ENCODE measurements at places on chromosomes 3 and 15.

DNA sequence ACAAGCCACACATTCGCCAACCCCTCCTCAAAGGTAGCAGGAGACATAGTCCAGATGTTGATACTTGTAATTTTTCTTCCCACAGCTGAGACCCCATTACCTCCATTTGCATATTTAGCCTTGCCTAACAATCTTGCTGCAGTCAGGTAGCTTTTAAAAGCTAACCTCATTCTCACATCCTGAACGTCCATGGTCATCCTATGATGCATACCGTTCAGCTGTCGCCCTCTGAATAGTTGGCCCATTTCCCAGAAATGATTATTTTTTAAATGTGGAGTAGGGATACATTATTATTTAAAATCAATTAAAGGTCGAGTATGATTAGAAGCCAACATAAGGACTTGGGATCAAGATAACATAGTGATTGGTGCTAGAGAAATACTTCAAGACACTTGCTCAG is 165.0 kb downstream of the MEX3B start:
- no peak for DNase-seq

GRCh38 chr3:55525436-55525835 is 38.3 kb upstream of the WNT5A start:
- no peak for DNase-seq

DNA sequence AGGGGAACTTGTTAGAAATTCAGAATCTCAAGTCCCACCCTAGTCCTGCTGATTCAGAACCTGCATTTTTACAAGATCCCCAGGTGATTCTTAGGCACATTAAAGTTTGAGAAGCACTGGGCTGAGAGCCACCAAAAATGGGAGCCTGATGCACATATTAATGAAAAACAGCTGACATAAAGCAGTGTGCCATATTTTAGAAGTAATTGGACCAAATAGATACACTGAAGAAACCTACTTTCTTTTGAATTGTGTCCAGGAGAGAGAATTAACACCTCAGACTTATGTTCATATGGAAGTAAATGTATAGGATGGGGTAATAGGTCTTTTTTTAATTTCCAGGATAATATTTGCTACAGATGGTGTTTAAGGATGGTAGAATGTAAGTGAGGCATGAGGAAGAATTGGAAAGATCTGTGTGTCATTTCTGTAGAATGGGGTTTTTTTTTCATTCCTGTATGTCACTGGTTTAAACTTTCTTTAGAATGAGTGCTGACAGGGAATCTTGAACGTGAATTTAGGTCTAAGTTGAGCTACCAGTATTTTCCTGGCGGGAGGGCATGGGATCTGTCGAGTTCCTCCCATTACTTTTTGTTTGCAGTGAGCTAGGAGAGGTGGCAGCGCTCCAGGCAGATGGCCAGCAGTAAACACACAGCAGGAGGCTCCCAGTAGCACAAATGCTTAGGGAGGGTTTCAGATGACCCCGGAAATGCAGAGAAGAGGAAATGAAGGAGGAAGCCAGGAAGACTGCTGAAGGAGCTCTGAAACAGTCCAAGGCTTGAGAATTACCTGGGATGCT is 185.6 kb downstream of the PLCL2 start:
- no peak for DNase-seq

DNA sequence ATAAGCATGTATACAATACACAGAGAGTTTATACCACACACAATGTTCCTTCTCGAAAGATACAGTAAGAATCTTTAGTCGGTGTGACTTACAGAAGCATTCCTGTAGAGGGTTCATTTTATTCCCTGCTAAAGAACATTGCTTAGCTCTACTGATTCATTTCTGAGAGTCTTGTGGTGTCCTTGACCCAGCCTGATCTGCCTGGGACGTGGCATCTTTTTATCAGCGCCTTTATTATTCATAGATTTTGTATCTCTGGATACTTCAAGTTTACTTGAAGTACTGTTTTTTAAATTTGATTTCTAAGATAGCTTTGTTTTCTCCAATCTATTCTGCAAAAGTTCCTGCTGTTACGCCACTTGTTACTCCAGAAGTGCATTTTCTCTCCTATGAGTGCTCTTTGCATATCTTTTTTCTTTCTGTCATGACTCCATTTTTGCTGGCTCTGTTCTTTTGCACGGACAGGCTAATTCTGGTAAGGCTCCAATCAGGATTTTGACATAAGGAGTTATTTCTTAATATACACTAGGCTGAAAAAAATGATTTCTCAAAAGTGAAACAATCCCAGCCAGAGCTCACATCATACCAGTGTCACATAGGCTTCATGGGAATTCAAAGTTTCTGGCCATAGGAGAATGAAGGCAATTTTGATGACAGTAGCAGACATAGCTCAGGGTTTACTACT is 114.5 kb upstream of the TNIK start:
- DNase-seq: no peak

DNA sequence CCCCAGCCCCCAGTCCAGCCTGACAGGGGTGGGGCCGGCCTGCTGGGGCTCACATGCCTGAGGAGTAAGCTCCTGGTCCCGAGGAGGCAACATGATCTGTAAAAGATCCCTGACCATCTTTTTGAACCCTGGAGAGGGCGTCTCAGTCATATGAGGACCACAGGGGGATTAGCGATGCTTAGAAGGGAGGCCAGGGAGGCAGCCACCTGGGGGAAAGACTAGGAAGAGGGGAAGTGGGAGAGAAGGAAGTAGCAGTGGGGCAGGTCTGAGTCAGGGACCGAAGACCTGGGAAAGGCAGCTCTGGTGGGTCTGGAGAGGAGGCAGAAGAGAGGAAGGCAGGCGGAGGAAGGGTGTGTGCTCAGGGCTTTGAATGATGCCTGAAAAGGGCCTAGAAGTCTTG is 18.9 kb downstream of the PIF1 start:
- no peak for DNase-seq

DNA sequence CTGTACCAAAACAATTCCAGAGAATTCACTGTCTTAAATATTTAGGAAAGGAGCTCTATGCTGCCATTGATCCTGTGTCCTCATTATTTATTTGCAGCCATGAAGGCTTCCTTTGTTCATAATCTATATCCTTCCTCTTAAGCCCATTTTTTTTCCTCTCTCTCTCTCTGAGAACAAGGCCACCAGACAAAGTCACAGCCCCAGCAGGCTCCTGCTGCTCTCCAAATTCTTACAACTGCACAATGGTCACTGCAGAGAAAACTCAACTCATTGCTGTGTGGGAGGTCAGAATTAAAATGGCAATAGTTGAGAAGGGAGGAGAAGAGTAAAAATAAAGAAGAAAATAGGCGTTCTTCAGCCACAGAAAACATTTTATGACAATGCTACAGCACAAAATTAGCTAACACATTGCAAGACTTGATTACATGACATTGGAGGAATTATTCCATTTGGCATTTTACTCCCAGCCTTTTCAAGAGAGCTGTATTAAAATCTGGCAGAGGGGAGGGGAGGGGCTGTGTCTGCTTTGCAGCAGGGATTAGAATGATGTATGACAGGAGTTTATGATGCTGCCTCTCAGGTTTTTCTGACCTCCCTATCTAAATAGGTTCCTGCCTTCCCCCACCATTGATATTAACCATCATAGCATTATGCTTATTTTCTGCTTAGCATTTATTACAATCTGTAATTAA is 399.7 kb upstream of the THBS1 start:
- no peak for DNase-seq

GRCh38 chr3:178203650-178204049 is 332.6 kb upstream of the KCNMB2 start:
- DNase-seq: no peak

GRCh38 chr3:155382396-155383042 is 89.0 kb upstream of the STRIT1 start:
- no peak for DNase-seq

- peak; percentile 27 for DNase-seq
These were observed 6.9 kb upstream of the EOGT start for GRCh38 chr3:69020424-69020823.

DNA sequence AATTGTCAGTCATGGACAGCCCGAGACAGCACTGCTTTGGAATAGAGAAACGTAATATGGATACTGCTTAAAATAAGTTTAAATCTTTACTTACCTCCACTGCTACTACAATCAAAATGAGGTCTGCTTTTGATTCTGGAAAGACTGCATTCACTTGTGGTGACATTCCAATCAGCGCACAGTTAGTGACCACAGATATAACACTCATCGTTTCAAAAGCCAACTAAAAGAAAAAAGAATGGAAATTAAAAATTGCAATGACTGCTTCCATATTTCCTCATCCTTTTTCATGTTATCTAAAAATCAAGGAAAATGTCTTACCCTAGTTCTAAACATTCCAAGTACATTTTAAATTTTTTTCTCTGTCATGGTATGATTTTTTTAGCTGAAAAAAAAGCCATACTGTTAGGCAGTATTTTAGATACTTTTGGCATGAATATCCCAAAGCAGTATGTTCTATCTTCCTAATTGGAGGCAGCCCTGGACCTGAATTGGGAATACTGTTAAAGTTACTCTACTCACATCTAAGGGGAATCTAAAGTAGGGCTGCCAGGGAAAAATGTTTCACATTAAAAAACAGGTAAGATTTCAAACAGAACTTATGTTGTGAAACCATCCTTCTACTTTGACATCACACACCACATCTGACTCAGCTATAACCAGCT is 72.1 kb downstream of the ANO10 start:
- DNase-seq: no peak

GRCh38 chr3:138135833-138136194 is 3.6 kb upstream of the A4GNT start:
- DNase-seq: no peak

- no peak for DNase-seq
These were observed 22.1 kb downstream of the RAB8B start for GRCh38 chr15:63211549-63211948.

GRCh38 chr3:131849616-131850015 is 185.2 kb downstream of the CPNE4 start:
- DNase-seq: no peak

GRCh38 chr3:125157183-125157582 is 55.4 kb downstream of the SLC12A8 start:
- no peak for DNase-seq

DNA sequence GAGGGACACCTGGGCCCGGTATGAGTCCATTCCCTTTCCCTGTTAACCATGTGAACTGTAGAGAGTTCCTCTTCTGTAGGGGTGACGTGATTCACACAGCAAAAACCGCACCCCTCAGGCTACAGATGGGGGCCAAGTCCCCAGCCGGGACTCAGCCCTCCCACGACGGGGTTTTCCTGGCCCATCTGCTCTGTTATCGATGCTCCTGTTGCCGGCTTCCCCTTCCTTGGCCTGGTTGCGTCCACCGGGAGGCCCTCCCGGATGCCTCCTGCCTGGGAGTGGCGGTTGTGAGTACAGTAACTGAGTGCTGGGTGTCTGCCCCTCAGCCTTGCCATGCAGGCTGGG is 817 bp upstream of the PLXNA1 start:
- peak; percentile 74 for DNase-seq

DNA sequence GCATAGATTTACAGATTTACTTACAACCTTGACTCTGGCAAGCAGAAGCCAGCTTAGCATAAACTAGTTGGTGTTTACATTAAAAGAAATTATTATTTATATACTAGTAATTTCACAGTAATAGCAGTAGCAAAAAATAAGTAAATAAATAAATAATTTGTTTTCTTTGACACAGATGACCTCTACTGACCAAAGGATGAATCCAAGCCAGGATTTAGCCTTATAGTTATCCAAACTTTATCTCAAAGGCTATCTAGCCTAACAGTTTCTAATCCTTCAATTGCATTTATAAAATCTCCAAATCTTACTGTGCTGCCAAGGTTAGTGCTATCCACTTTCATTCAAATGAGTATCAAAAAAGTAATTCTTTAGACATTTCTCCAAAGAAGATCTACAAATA is 64.3 kb downstream of the FRMD5 start:
- DNase-seq: no peak

DNA sequence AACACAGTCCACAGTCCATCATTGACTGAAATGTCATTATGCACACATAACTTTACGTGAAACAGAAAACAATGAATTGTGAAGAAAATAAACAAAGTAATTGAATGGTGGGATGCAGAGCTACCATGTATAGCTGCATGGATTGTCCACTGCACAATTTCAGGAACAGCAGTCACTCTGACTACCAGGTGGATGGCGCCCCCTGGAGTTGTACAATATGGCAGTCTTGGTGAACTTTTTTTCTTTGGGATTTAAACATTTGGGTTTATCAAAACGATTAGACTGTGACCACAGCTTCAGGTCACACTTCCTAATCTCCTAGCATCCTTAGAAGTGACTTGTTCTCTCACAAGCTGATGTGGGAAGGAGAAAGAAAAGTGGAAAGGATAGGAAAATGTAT is 48.9 kb upstream of the TCF12 start:
- no peak for DNase-seq

DNA sequence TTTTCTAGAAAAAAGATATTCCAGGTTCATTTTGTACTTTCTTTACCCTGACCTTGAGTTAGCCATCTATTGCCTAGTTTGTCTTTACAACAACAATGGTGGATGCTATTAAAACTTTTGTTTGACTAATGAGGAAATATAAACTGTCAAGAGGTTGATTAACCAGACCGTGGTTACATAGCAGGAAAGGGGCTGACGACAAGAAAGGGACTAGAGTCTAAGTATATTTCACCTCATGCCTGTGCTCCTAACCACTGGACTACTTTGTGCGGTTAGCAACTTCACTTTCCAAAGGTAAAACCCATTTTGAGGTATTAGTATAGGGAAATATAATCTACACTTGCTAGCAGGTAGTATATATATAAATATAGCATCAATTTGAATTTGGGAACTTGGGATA is 327.1 kb downstream of the SATB1 start:
- DNase-seq: no peak
